CD4-positive, alpha-beta T cell treated with Interleukin-15 for 4 hours (primary cell): ENCODE measurements at places on chromosomes 1 and 21.

DNA sequence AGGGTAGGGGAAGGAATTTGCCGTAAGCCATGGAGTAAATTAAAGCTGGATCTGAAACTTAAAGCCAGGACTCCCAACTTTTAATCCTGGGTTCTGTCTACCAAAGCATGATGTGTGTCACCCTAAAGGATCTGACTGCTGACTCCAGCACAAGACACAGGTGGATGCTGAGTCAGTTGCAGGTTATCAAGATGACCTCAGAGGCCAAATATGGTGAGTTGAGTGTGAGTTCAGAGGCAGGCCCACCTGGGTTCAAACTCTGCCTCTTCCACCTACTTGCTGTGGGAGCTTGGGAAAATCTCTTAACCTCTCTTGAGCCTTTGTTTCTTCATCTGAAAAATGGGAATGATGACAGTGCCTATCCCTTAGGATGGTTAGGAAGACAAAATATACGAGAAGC, 16.7 kb upstream of the LDLRAP1 start:
- no peak for DNase-seq

DNA sequence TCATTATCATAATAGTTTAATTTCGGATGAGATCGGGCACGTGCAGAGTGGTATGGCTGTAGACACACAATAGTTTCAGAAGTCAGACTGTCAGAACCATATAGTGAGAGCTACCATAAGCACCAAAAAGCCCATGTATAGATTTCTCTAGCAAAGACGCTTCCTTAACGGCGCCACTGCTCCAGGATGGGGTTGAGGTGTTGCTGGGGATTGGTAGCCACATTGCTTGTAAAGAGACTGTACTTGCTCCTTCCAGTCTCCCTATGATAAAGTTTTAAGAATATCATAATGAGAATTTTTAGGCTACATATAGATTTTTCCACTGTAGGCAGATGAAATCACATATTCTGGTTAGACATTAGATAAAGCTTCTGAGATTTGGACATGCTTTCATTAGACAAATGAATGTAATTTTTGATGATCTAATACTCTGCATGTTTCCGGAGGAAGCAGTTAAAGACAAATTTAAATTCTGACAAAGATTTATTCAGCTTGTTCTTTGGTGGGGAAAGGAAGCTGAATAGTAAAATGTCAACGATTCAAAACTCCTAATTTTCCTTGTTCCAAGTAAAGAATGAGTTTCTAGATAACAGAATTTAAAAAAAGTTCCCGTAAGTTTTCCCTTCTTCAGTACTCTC, 77.7 kb downstream of the MAP3K7CL start:
- no peak for DNase-seq

DNA sequence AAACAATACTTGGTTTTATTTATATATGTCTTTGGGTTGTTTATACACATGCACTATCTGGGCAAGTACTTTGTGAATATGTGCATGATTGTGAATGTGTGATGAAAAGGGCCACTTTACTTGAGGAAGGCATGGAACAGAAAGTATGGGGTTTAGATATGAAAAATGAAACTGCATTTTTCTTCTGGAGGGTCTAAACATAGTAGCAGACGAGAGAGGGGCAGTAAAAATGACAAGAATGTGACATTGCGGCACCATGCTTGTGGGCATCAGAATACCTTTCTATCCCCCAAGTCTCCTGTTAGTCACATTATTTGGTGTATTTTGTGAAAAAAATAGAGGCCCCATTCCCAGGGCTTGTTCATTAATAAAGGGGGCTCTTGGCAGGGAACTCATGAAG, 15.4 kb upstream of the MPZL1 start:
- DNase-seq, result no peak

DNA sequence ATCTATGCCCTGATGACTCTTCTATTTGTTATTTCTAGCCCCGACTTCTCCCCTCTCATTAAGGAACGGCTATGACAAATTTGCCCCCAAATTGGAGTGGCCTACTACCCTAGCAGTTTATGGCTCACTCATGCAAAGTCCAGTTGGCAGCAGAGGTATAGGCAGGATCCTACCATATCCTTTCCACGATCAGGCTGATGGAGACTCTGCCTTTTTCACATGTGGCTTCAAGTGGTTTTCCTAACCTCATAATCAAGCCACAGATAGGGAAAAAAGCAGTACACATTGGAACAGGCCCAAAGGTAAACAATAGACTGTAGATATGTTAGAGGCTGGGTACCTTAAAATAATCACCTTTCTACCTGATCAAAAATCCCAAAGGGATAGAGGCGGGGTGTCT, 292.5 kb downstream of the NCAM2 start:
- DNase-seq, result no peak

DNA sequence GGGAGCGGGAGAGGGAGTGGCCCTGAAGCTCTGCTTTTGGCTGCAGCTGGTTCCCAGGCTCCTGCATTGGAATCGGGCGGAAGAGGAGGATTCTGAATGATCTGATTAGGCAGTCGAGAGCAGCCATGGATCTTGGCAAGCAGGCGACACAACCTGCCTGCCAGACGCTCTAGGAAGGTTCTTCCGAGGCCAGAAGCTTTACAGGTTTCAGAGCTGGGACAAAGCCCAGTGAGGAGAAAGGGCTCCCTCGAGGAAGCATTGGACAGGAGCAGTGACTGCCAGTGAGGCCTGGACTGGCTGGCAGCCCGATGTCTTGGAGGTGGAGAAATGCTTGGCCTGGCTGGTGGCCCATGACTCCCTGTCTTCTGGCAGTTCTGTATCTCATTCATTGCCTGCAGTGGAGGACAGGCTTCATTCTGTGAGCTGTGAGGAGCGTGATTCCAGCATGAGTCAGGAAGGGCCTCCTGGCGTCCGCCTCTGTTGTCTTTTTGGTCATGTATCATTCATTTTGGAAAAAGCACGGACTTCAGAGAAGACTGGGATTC, 132.7 kb upstream of the IPO9 start:
- DNase-seq, result no peak

GRCh38 chr1:60621368-60621851, 461.0 kb upstream of the NFIA start:
- no peak for DNase-seq

DNA sequence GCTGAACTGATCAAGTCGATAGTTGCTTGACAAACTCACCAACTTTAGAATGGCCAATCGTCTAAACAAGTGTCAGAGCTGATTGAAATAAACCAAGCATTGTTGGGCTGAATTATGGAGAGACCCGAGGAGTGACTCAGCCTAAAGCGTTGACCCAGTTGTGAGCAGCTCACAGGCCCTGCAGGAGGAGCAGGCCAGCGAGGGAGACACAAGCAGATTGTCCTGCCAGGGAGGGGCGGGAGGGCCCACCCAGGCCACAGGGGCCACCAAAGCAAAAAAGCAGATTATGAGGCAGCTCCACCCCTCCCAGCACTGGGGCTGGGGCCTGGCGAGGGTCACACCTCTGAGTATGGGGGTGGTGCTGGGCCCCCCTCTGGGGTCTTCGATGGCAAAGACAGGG, 10.1 kb upstream of the MATN1 start:
- no peak for DNase-seq

DNA sequence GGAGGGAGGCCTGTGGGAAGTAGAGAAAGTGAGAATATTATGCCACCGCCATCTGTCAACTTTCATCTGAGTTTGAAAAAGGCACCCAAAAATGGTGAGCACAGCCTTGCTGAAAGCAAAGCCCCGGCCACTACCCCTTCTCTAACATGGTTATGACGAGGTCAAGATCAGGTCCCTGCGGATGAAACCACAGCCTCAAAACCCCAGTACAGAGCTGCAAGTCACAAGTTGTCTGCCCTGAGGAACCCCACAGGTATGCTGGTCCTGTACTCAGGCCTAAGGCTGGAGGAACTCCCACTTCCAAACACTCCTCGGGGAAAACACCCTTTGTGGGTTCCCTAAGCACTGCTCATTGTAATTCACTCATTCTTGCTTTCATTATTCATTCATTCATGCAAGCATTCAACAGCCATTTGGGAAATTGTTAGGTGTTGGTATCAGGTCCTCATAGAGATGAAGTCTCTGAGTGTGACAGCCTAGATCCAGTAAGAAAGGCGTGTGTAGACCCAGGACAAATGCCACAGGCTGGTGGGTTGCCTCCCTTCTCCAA, 216.6 kb upstream of the EDN2 start:
- no peak for DNase-seq

DNA sequence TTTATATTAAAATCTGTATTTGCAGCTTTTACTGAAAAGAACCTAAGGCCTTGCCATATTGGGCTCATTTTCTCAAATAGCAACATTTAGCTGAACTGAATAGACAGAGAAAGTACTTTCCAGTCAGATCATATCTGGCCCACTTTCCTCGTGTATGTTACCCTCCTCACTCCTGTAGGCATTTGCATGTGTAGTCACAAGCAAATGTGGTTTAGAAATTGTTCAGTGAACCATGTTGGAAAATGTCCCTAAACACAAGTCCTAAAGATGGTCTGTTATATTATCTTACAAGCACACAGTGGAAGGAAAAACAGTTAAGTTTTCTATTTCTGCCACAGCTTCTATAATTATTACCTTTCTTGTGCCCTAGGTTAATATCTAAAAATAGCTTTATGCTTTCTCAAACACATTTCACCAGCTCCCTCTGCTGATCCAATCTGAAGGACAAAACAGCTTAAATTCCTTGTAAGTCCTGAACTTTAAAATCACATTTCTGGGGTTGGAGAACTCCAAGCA, 606 bp upstream of the FMO4 start:
- no peak for DNase-seq

GRCh38 chr1:208895181-208895580, 651.0 kb upstream of the PLXNA2 start:
- DNase-seq, result no peak

GRCh38 chr21:37630872-37631271, 264.3 kb downstream of the DYRK1A start:
- DNase-seq, result no peak

GRCh38 chr1:86915737-86916235, 1.4 kb downstream of the HS2ST1 start:
- DNase-seq, result no peak

DNA sequence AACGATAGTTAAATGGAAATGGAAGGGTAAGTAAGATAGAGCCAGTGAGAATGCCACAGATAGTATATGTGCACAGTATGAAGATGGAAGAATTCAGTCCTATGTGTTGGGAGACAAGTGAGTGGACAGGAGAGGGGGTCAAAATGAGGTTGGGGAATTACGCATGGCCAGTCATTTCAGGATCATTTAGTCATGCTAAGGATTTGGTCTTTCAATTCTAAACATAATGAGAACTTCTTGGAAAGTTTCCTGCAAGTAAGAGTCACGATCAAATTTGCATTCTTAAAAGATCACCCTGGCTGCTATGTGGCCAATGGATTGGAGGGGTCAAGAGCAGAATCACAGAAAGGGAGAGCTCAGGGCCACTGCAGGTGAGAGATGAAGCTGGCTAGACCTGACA, 64.0 kb upstream of the KCNK2 start:
- no peak for DNase-seq

DNA sequence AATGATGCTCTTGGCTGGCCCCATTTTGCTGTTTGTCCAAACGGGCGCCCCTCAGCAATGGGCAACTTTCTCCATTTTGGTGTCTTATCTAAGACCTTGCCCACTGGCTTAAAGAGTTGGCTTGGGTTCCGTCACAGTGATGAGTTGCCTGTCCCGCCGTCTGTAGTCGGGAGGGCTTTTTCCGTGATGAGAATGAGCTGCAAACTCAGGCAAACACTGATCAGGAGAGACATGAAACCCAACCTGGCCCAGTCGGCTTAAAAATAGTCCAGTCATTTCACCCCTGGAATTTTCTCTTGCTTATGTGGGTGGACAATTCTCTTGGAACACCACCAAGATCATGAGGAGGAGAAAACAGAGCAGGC, 79.3 kb downstream of the ST6GALNAC3 start:
- DNase-seq, result no peak

DNA sequence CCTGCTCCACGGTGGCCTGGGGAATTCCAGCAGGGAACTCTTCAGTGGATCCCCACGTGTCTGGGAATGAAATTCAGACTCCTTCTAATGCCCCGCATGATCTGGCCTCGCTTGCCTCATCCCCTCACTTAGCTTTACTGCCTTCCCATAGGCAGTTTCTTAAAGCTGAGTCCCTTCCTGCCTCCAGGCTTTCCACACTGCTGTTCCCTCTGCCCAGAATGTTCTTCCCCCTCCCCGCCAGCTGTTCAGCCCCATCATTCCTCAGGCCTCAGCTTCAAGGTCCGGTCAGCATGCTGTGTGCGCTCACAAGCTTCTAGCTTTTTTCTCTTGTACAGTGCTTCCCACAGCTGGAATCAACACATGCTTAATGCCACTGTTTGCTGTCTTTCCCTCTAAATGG, 54.9 kb upstream of the WASF2 start:
- DNase-seq, result no peak

GRCh38 chr1:227741166-227741870, 6.1 kb downstream of the SNAP47 start:
- DNase-seq, result no peak

GRCh38 chr1:226643611-226644540, 95.2 kb downstream of the ITPKB start:
- no peak for DNase-seq

DNA sequence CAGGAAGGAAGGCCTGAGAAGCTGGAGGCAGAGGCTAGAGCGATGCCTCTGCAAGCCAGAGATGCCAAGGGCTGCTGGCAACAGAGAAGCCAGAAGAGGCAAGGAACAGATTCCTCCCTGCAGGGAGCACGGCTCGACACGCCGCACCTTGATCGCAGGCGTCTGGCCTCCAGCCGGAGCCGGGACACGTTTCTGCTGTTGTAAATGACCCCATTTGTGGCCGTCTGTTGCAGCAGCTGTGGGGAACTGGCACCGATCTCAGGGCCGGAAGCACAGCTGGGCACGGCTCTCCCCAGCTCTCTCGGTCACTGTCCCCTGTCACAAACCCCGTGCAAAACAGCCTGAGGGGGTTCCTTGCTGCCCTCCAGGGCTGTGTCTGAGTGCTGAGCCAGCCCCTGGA, 59.6 kb downstream of the SIK1 start:
- no peak for DNase-seq

DNA sequence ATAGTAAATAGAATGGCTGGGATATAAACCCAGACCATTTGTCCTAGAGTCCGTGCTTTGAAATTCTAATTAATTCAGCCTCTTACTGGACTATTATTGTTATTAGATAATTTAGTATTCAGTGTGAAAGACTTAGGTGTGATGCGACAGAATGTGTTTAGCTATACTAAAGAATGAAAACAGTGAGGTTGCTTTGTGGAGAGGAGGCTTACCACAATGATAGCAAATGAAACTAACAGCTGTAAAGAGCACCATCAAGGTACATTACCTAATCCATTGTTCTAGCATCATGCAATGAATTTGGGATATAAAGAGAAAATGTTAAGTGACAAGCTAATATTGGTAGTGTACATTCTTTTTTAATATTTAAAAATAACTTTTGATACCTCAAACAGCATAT, 911.1 kb downstream of the KCNT2 start:
- no peak for DNase-seq
